ENCODE measurements at places on chromosomes 7 and 10.
A peak's percentile ranks its signal among the peaks of the same experiment; 100 is the strongest.

GRCh38 chr10:61901829-61902444, 438 bp downstream of the ARID5B start:
- ATAC-seq = peak; percentile 1

DNA sequence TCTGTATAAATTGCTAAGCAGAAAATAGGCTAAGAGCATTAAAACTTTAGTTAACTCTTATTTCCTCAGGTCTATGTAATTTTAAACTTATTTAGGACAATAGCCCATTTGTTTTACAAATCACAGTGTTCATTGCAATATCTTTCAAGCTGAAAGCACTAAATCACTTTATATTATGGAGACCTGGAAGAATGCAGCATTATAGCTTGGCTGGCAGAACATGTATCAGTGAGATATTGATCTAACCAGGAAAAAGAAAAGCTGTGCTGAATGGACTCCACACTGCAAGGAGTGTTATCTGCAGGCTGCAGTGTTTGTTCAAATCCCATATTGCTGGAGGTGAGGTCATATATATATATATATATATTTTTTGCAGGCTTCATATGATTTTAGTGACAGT, 517.5 kb downstream of the NRG3 start:
- no peak for ATAC-seq

DNA sequence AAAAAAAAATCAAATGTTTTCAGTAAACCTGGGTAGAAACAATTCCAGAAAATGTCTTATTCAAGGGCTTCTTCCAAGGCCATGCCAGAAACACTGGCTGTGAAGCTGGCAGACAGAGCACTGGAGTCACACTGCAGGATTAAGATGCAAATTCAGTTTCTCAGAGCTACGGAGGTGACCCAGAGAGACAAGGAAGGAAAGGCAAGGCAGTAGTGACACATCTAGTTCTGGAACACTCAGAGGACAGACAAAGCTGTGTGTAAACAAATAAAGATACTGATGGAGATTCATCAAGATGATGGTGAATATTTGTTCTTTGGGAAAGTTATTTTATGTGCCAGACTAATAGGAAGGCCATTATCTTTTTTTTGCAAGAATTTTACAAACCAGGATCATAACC, 608.3 kb upstream of the C7orf33 start:
- no peak for ATAC-seq

DNA sequence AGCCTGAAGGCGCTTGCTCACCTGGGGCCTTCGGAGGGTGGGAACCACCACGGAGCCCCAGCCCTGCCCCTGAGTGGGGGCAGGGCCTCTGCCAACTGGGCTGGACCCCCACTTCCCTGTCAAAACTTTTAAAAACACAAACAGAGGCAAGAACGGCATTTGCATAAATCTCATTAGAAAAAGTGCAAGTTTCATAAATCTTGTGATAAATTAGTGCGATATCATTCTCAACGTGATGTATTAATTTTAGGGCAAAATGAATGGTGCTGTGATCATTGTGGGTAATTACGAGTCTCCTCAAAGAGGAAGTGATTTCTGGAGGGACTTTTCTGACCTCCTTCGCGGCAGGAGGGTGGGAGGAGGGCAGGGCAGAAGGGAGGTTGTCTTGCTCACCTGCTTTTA, 98.3 kb downstream of the CDH23 start:
- ATAC-seq = peak; percentile 60

- ATAC-seq = no peak
Measured at GRCh38 chr10:54131833-54132232, 669.2 kb downstream of the PCDH15 start.

DNA sequence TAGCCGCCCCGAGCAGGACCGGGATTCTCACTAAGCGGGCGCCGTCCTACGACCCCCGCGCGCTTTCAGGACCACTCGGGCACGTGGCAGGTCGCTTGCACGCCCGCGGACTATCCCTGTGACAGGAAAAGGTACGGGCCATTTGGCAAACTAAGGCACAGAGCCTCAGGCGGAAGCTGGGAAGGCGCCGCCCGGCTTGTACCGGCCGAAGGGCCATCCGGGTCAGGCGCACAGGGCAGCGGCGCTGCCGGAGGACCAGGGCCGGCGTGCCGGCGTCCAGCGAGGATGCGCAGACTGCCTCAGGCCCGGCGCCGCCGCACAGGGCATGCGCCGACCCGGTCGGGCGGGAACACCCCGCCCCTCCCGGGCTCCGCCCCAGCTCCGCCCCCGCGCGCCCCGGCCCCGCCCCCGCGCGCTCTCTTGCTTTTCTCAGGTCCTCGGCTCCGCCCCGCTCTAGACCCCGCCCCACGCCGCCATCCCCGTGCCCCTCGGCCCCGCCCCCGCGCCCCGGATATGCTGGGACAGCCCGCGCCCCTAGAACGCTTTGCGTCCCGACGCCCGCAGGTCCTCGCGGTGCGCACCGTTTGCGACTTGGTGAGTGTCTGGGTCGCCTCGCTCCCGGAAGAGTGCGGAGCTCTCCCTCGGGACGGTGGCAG, at the start of gene MGMT:
Gene MGMT (plus strand): TSS at position 539 of the 656 bp plus-strand sequence.
- ATAC-seq = peak; percentile 97

DNA sequence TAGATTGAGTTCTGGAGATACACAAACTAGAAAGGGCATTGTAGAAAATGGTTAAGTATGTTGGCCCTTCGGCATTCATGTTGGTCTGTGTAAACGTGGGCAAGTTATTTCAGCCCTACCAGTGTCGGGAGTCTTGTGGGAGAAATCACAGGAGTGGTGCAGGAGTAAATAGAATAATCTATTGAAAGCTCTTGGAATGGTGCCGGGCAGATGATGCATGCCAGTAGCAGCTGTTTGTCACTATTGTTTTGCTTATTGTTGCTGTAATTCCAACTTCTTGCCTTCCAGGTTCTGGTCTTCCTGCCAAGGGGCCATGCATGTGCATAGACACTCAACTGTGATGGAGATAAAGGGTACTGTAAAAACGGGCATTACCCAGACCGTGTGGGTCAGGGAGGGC, 259.4 kb downstream of the CAMK1D start:
- ATAC-seq = no peak

DNA sequence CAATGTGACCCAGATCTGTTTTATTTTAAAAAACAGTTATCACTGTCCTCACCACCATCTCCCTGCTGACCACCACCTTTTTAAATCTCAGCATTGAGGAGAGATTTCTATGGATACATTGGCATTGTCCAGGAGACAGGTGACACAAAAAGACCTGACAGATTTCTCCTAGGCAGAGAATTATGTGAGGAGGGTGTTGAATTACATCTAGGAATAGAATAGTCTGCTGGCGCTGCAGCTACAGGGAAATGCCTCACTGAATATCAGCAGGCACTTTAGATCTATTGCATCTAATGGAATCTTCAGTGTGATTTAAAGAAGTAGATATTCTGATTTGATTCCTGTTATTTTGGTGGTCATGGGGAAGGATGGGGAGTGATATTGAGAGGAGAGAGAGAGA, 593.5 kb downstream of the NRG3 start:
- ATAC-seq = no peak

DNA sequence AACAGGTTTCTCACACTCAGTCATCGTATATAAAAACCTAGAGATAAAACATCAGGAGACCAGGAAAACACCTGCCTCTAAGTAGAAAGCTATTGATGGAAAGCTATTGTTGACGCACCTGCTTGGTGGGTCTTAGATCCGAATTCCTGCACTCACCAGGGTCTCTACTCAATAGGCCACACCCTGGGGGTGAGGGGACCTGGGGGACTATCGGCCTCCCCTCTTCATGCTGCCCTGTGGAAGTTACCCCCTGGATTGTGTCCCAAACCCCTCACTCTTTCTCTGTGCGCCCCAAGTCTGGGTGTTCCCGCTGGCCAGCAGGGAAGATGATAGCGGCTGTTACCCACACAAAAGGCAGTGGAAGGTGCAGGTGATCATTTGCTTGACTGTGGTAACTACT, 313.0 kb downstream of the WDR37 start:
- no peak for ATAC-seq

Data from activated T-helper 17 cell treated with anti-CD3 and anti-CD28 coated beads, Interleukin-2, amount 50 U/mL, for 72 hours (primary cell).